Stimulated activated CD4-positive, alpha-beta T cell treated with anti-CD3 and anti-CD28 coated beads, Interleukin-1b, Interleukin-23, amount 100 ng/mL, for 24 hours (primary cell): ENCODE measurements at places on chromosomes 4 and X.

- no peak for DNase-seq
Measured at GRCh38 chr4:6463311-6464289, 8.8 kb downstream of the PPP2R2C start.

GRCh38 chr4:139848028-139848427, 182.4 kb downstream of the MGST2 start:
- DNase-seq = no peak

DNA sequence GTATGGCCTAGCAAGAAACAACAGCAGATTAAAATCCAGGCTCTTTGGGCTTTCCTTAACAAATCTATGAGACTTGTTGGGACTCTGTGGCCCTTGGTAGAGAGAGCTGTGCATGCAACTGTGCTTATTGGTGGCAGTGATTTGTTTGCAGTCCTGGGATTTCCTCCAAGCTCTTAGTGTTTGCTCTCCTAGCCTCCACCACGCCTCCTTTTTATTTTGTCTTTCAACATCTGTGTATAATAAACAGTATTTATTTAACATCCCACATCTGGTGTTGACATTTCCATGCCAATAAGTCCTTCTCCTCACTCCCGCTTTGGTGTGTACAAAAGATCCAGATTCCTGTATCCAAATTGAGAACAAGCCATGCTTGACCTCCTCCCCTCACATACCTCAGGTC, 3.1 kb downstream of the TNMD start:
- no peak for DNase-seq

- DNase-seq = no peak
Measured at GRCh38 chr4:185708348-185708747, 103.6 kb downstream of the SORBS2 start.

- DNase-seq = no peak
Measured at GRCh38 chr4:157080605-157081004, 4.7 kb downstream of the GLRB start.

GRCh38 chr4:130563185-130563888, 1467.4 kb downstream of the C4orf33 start:
- no peak for DNase-seq

DNA sequence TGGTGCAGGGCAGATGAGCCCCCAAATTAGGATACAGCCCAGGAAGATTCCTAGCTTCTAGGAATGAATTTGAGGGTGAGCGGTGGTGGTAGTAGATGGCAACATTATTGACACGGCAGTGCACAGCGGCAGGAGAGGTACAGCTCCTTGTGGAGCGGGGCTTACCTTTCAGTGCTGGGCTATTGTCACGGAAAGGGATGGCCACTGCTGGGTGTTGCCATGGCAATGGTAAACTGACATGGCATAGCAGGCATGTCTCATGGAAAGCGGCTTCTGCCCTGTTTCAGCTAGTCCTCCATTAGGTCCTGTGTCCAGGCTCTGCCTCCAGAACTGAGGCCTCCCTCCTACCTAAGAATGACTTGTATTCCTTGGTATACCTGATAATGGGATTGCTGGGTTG, 81.8 kb upstream of the WDR1 start:
- DNase-seq = no peak

- DNase-seq = no peak
Measured at GRCh38 chrX:153814591-153815315, 15.6 kb downstream of the PDZD4 start.
